Stimulated activated CD8-positive, alpha-beta memory T cell treated with anti-CD3 and anti-CD28 coated beads, Interleukin-4, amount 100 ng/mL, for 1 hour (primary cell): ENCODE measurements at places on chromosomes 4 and X.
A peak's percentile ranks its signal among the peaks of the same experiment; 100 is the strongest.

- no peak for DNase-seq
Observed at GRCh38 chr4:83149865-83150652, 35.5 kb upstream of the PLAC8 start.

GRCh38 chr4:87882861-87883260, 50.1 kb downstream of the MEPE start:
- DNase-seq: no peak

- no peak for DNase-seq
Observed at GRCh38 chr4:4481399-4481994, 60.4 kb downstream of the STX18 start.

DNA sequence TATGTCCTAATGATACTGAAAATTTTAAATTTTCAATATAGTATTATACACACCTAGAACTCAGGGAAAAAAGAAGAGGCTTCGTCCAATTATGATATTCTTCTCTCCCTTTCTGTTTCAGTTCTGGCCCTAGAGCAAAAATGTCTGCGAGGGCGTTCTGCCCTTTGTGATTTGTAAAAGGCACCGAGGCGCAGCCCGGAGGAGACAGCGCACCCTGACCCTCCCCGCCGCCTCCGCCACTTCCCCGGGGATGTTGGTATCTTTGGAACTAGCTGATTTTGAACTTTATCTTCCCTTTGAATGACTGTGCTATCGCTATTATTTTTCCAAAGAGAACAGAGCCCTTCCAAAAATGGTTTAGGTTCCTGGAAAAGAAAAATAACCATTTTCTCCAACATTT, 173.2 kb upstream of the FAM9B start:
- no peak for DNase-seq

DNA sequence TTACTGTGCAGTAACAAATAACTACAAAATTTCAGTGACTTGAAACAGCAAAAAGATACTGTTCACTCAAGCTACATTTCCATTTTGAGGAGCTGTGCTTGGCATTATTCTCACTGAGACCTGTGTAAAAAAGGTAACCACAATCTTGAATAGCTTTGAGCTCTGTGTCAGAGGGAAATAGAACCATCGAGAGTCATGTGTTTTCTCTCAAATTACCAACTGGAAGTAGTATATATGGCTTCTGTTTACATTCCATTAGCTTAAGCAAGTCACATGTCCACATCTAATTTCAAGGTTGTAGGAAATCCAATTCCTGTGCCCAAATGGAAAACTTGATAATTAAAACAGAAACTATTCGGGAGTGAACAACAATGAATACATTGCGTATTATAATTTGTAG, 82.9 kb upstream of the BANK1 start:
- no peak for DNase-seq

DNA sequence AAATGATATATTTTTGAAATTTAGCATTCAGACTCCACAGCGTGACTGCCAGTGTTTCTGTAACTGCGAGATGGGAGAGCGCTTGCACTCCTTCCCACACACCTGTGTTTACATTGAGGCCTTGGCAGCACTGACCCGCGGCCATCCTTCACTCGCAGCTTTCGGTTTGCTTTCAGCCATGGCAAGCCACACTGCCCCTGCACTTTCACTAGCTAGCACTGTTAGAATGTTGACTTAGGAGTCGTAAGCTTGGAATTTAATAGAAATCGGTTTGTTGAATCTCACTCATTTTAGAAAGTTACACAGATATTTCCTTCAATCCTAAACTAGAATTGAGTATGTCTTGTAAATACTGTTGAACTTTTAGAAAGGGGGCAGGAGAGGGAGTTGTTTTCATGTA, 136.2 kb downstream of the CFAP299 start:
- no peak for DNase-seq

DNA sequence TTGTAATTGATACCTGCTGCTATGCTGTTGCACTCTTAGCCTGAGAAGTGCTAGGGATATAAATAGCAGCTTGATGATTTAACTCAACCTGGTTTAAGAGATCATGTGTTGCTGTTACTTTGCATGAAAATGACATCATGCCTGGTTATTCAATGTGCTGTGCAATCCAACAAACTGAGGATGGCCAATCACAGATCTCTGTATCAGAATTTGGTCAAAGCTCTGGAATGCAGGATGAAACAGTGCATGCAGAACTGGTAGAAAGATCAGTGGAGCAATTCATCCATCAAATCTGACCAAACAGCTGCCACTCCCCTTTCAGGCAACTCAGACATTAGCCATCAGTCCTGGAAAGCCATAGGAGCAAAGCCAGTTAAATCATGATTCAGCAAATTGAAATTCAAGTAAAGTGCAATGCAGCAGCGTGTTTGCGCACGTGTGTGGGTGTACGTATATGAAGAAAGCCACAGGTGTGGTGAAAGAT, 160.3 kb upstream of the RASGEF1B start:
- no peak for DNase-seq

- no peak for DNase-seq
Observed at GRCh38 chr4:25834411-25835107, 28.2 kb downstream of the SEL1L3 start.

GRCh38 chr4:110130576-110131358, 67.6 kb downstream of the ELOVL6 start:
- DNase-seq: no peak

DNA sequence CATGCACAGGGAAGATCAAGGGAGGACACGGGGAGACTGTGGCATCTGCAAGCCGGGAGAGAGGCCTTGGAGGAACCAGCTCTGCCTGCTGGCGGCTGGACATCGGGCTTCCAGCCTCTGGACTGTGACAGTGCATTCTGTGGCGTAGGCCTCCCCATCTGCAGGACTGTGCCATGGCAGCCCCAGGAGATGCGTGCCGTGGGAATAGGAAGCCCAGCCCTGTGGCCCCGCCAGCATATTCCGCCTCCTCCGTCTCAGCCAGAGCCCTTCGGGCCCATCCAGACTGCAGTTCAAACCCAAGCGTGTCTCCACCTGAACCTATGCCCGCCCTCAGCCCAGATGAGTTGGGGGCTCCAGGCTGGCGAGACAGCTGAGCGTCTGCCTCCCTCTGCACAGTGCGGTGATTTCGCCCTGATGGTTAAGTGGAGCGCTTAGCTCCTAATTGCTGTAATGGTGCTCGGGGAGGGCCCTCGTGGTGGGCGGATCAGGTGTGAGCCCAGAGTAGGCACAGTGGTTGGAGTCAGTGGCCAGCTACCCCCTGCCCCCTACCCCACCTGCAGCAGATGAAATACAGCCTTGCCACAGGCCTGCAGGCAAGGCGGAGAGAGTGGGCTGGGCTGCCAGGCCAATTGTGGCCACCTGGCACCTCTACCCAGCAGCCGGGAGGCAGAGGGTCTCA, 133.9 kb downstream of the HMX1 start:
- DNase-seq: no peak

DNA sequence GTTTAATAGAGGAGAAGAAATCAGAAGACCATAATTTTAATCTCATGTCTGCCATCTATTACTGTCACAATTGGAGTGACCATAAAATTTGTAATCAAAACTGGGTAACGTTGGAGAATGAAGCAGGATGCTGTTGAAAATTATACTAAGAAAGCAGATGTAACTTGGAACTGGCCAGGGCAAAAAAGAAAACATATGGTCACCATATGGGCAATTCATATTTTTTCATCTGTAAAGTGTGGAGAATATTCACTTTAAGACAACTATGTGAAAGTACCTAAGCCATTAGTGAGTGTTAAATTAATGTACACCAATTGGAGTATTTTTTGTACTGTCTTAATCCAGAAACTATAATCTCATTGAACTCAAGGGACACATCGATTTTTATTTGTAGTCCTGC, 1008.0 kb downstream of the GLUD2 start:
- DNase-seq: no peak

GRCh38 chr4:2180410-2180809, 61.5 kb downstream of the HAUS3 start:
- no peak for DNase-seq

DNA sequence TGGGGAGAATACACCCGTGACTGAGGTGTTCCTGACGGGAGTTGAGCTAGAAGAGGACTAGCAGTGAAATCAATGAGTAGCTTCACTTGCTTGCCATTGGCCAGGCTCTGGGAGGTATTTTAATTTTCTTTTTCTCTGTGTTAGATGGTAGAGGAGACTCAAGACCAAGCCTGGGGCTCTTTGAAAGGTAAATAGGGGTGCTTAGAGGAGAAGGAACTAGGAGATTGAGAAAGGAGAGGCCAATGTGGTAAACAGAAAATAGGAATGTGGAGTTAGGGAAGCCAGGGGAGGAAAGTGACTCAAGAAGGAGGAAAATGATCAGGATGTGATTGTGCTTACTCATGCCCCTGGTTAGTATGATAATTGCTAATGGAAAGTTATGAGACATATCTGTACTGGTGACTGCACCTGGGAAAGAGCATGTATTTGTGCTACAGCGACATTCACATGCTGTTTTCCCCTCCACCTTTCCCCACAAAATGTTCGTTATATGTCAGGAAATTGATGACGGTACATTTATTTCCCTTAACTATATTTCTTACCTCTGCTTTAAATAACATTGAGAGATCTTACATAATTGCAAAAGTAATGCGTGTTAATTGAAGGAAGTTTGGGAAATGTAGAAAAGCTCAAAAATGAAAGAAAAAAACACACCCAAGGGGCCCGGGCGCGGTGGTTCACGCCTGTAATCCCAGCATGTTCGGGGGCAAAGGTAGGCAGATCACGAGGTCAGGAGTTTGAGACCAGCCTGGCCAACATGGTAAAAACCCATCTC, 16.9 kb upstream of the LRBA start:
- DNase-seq: no peak

- no peak for DNase-seq
Observed at GRCh38 chrX:110512341-110512740, 153.7 kb downstream of the RTL9 start.

DNA sequence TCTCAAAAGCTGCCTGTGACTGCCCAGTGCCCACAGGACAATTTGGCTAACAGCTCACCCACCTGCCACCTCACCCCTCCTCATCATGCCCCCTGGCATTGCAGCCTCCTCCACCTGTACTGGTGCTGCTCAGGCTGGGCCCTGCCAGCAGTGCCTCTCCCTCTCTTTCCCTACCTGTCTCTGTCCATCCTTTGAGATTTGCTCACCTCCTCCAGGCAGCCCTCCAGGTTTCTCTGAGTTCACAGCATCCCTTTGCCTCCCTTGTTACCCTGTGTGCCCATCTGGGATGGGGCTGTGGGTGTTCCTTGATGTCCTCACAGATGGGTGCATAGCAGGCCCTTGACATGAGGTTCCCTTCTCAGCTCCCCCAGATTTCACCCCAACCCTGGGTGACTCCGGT, 224.9 kb downstream of the AFAP1 start:
- DNase-seq: no peak

DNA sequence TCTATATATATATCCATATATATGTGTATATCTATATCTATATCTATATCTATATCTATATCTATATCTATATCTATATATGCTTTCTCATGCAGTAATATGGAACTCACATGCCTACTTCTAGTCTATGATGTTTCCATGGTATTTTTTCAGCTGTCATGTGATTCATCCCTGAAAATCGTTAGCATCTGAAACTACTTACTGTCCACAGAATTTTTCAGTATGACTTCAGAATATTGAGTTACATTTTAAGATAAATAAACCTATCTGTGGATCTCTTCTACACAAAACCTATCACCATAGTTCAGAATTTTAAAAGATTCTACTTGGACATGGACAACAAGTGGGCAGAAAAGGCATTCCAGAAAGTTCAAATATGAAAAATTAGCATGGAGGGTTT, 855.1 kb upstream of the INTU start:
- DNase-seq: no peak

DNA sequence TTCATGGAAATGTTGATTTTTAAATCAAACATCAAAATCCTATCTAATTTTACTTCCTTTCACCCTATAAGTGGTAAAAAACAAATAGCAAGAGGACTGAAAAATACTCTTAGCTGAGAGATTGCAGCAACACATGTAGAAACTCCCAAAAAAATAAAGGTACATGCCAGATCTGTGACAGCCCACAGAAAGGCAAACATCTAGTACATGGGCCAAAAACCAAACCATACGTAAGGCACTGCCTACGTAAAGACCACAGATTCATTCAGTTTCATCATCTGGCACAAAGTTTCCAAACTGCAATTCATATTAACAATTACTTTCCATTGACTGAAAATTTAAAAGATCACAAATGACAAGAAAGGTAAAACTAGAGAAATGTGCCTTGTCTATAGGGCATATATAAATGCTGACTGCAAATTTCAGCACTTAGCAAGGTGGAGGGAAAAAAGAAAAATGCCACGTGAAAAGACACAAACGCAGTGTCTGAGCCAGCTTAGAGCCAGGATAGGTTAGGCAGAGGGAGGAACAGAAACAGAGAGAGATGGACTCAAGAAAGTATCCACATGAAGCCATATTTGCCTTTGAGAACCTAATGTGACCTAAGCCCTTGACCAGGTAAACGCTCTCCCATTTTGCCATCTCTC, 88.1 kb downstream of the TSPAN5 start:
- no peak for DNase-seq

- no peak for DNase-seq
Observed at GRCh38 chr4:22504922-22505321, 10.9 kb downstream of the ADGRA3 start.

DNA sequence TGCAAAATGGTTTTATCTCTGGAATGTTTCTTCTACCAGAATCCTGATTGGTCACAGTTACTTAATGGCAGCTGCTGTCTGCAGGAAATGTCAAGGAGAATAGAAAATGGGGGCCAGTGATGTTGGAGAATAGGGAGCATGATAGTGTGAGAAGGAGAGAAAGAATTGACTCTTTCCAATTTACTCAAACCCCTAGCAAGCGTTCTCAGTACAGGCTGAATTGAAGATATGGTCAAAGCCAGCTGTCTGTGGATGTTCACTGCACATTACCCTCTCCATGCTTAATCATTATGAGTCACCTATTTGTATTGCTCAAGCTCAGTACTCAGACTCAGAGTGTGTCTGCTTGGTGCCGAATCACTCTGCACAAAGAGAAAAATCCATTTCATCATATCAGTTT, 57.8 kb upstream of the FAM47B start:
- DNase-seq: no peak

GRCh38 chr4:52861879-52862616, at the start of gene RASL11B:
Gene RASL11B, plus strand, starts transcription at chr4:52862317. Its CDS starts 191 bp downstream, at chr4:52862508.
- peak; percentile 64 for DNase-seq

DNA sequence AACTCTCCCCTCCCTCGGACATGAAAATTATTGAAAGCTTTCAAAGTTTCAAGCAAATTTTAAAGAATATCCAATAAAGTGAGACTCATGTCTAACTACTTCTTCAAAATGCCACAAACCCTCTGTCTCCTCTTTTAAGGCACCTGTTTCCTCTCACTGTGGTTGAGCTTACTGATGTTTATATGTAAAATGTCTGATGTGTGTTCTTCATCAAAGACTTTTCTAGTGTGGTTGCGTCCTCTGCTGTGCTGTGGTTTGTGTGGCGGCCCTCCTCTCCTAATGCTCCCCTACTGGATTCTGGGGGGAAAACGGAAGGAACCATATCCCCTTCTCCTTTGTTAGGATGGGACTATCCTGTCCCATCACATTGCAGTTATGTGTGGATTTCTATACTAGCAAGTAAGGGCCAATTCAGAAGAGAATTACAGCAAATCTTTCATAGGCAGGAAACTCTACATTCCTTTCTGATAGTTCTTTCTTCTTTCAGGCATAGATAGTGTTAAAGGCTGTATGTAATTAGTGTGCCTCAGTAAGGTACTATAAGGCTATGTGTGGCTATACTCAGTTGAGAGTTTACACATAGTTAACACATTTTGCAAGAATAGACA, 221.0 kb upstream of the GPRIN3 start:
- no peak for DNase-seq

- DNase-seq: no peak
Observed at GRCh38 chr4:189202869-189203271, 737.8 kb upstream of the FRG1 start.
